ENCODE measurements at places on chromosomes 11 and 22.
A peak's percentile ranks its signal among the peaks of the same experiment; 100 is the strongest.

GRCh38 chr11:2951231-2952110 lies 22.3 kb upstream of the PHLDA2 start:
- no peak for DNase-seq

DNA sequence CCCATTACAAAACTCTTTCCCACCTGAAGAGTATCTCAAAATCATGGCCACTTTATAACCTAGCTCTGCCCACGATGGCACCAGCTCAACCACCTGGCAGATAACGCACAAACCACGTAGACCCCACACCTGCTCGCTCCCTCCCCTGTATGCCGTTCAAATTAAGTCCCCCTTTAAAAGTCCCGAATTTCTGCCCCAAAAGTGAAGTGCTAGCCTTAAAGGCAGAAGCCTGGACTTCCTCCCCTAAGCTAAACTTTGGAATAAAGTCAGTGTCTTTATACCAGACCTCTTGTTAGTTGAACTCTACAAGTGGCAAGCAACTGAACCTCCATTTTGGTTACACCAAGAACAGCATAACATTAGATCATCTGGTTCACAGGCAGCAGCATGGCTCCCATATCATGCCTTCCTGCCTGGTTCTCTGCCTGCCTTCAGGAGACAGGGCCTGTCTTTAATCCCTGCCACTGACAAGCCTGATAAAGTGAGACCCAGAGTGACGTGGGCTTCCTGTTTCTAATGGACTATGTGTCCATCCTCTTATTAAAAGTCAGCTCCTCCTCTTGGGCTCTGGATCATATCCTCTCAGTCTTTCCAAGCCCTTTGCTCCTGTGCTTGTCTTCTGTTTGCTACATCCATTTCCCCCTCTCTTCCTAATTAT lies 32.6 kb upstream of the NNMT start:
- no peak for DNase-seq

DNA sequence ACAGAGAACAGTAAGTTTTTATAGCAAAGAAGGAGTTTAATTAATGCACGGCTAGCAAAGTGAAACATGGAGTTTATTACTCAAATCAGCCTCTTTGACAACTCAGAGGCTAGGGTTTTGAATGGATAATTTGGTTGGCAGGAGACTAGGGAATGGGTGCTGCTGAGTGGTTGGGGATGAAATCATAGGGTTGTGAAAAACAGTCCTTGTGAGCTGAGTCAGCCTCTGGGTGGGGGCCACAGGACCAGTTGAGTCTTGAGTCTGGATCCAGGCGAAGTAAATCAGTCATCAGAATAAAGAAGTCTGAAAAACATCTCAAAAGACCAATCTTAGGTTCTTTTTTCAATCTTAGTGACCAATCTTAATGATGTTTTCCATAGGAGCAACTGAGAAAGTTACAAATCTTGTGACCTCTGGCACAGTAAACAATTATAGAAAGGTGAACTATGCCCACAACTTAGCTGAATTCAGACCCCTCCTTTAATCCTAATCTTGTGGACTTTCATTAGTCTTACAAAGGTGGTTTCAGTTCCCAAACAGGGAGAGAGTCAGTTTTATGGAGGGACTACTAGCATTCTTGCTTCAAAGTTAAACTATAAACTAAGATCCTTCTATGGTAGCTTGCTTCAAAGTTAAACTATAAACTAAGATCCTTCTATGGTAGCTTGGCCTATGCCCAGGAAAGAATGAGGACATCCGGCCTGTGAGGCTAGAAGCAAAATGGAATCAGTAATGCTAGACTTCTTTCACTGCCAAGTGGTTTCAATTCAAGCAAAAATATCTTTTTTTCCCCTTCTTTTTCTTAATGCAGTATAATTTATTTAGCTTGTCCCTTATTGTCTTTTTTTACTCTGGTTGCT lies 84.5 kb downstream of the AASDHPPT start:
- no peak for DNase-seq

- DNase-seq: no peak
Measured at GRCh38 chr11:118434123-118434552, 2.2 kb upstream of the KMT2A start.

DNA sequence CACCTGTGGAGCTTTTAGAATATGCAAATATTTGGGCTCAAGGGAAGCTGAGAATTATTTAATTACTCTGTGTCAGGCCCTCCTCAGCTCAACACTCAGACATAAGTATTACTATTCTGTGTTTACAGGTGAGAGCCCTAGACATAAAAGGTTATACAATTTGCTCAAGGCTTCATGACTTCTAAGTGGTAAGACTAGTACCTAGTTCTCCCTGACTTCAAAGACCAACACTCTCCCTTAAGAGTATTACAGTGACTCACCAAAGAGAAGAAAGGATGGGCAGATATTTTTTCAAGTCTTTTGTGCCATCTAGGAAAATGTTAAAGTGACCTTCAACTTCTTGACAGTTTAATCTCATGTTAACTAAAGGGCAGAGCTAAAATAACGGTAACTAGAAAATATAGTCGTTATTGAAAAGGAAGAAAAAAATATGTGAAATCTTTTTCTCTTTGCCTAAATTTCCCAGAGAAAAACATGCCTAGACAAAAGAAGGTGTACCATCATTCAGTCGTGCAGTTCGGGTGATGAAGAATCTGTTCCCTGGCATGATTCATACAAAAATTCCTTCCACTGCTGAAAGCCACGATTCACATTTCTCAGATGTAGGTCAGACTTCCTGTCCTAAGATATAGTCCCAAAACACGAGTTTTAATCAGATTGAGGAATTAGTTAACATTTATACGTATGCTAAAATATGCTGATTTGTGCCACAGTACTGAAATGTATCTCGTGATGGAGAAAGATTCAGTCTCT lies 849.1 kb upstream of the API5 start:
- no peak for DNase-seq

DNA sequence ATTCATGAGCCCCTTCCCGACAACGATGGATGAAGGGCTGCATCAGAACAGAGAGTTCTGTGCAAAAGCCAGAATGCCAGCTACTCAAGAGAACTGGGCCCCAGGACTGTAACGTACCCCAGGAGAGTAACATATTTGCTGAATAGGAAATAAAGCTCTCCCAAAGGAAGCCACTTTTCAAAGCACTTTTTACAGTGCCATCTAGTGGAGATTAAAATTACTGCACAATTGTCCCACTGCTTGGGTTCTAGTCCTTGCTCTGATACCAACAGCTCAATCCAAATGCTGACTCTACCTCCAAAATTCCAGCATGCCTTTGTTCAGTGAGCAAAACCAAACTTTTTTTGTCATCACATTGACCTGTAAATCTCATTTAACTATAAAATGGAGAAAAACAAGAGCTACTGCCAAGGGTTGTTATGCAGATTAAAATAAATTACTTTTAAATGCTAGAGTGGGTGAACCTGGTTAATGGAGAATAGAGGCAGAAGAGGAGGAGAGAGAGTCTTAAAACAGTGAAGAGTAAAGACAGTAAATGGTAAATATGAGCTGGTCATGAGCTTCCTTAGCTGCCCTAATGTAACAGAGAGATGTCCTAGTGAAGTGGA lies 87.6 kb upstream of the FSHB start:
- DNase-seq: peak; percentile 15

GRCh38 chr11:118212781-118213191 lies 12.0 kb downstream of the JAML start:
- DNase-seq: no peak

GRCh38 chr11:9689721-9690120 lies 25.8 kb downstream of the SWAP70 start:
- DNase-seq: no peak

DNA sequence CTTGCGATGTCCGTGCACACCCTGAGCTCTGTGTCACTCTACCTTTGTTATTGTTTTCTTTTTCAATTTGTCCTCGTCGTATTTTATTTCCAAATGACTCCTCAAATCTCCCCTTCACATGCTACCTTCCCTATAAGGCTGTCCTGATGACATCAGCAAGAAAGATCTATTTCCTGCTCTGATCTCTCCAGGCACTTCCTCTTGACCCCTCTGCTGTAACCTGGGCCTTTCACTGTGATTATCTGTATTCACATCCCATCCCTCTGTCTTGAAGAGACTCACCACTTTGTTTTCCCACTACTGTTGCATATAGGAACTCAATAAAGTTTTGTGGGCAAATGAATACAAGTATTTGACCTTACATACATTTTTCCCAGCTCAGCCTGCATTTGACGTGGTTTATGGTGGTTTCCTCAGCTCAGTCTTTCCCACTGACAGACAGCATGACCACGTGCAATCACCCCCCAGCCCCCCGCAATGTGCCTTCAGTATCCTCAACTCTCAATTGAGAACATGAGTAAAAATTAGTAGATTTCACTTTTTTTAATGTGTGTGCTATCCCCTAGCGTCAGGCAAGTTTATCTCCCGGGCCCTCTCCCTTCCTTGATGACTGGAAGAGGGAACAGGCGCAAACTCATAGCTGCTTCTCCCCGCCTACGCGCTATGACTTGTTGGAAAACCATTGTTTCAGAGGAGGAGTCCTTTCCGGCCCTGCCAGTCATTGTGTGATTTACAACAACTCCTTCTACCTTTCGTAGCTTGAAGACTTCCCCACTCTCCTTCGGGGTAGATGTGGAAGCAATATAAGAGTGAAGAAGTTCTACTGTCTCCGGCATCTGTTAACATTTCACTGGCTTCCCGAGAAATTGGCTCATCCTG lies 498.5 kb downstream of the NTM start:
- no peak for DNase-seq

- DNase-seq: no peak
Measured at GRCh38 chr11:113035708-113036107, 74.5 kb downstream of the NCAM1 start.

- no peak for DNase-seq
Measured at GRCh38 chr22:25950111-25950510, 208.1 kb downstream of the MYO18B start.

- DNase-seq: no peak
Measured at GRCh38 chr11:96704847-96705246, 315.0 kb downstream of the JRKL start.

DNA sequence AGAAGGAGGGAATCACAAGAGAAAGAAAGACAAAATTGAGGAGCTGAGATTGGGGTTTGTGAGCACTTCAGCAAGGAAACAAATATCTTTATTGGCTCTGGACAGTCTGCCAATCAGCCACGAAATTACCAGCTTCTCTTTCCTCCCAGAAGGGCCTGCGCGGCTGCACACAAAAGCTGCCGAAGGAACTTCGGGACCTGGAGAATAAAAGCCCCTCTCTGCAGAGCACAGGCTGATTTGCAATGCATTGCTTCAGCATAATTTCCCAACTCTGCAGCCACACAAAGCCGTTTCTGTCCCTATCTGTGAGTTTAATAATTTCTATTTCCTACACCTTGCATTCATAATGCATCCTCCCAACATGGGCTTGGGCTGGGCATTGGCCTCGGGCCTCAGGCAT lies 522.6 kb downstream of the BUD13 start:
- DNase-seq: no peak

DNA sequence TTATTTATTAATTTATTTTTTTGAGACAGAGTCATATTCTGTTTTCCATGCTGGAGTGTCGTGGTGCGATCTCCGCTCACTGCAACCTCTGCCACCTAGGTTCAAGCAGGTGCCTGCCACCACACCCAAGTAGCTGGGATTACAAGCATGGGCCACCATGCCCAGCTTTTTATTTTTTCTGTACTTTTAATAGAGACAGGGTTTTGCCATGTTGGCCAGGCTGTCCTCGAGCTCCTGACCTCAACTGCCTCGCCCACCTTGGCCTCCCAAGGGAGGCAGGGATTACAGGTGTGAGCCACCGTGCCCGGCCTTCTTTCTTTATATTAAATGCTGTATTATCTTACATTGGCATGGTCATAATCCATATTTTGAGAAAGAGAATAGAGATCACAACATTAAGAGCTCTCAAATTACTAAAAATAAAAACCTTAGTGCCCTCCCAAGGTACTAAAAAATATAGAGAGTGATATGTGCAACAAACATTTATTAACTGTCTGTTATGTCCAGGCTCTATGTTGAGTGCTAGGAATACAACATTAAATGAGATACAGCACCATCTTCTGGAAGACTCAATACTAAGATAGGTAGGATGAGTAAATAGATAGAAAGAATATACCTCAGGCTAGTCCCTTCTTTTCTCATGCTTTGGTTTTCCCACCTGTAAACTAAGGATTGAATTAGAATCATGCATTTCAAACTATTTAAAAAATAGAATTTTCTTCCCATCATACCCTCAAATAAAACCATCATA lies 84.1 kb downstream of the BBOX1 start:
- no peak for DNase-seq

- DNase-seq: no peak
Measured at GRCh38 chr22:22226448-22227187, 18.0 kb upstream of the VPREB1 start.

- no peak for DNase-seq
Measured at GRCh38 chr22:22943521-22944267, 56.1 kb downstream of the IGLL5 start.

DNA sequence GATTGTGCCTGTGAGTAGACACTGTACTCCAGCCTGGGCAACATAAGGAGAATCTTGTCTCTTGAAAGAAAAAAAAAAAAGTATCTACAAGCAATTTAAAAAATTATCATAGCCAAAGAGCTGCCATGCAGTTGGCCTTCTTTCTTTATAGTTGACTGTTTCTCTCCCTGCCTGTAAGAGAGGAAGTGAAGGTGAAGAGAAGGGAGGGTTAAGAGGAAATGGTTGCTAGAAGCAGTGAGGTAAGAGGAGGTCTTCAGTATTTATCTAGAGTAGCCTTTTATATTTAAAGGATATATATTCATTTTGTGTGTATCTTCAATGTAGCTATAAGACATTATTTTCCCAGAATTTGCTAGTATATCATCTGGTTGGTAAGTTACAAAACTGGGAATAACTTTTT lies 217.9 kb downstream of the TMEM135 start:
- DNase-seq: no peak

DNA sequence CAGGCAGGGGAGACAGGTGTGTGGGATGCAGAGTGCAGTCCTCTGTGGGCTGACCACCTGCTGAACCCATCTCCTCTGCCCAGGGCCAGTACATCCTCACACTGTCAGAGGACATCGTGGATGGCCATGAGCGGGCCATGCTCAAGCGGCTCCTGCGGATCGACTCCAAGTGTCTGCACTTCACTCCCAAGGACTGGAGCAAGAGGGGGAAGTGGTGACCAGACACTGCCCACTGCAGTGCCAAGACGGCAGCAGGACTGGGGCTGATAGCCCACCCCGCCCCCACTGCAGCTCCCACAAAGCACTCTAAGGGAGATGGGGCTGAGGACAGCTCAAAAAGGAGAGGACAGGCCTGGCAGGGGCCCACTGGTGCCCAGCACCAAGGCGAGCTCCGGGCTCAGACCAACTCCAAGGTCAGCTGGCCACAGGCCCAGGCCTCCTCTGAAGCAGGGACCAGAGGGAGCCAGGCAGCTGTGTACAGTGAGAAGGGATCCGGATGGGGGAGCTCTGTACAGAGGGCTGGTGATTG lies 1.6 kb downstream of the RNASEH2C start:
- no peak for DNase-seq

- DNase-seq: no peak
Measured at GRCh38 chr11:102120437-102120973, 10.3 kb downstream of the YAP1 start.

- DNase-seq: no peak
Measured at GRCh38 chr11:76361776-76362175, 19.2 kb downstream of the THAP12 start.

- DNase-seq: no peak
Measured at GRCh38 chr11:614021-614622, 1.6 kb downstream of the IRF7 start.
